ENCODE measurements at places on chromosomes 7 and 10.

GRCh38 chr7:54680377-54681005, 78.5 kb downstream of the SEC61G start:
- H3K4me1 ChIP-seq, result no peaks in the 10 kb centered on the region
- H3K4me3 ChIP-seq, result no peak overlapping the region
- no peak overlapping the region for H3K27ac ChIP-seq

DNA sequence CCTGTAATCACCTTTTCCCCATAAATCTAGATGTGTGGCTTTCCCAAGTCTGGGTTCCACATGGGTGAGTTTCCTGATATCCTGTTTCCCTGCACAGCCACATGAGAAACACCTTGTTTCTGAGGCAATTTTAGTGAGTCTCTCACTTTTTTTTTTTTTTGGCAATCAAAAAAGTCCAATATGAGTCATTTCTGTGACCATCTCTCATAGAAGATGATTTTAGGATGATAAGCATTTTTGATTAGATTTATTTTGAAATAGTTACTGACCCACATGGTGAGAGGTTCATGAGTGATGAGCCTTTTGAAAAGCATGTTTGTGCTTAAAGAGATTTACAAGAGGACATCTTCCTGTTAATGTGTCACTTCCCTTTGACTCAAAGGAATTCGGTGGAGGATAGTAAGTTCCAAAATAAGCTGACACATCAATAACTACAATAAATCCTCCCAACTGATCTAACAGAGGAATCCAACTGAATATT, 464.0 kb downstream of the INHBA start:
- no peaks in the 10 kb centered on the region for H3K4me1 ChIP-seq
- no peak overlapping the region for H3K4me3 ChIP-seq
- no peaks in the 10 kb centered on the region for H3K36me3 ChIP-seq
- no peaks in the 10 kb centered on the region for H3K27me3 ChIP-seq
- no peak for ATAC-seq

GRCh38 chr7:111942450-111943081, 263.6 kb downstream of the DOCK4 start:
- H3K27me3 ChIP-seq, result no peaks in the 10 kb centered on the region
- ATAC-seq, result no peak
- no peak overlapping the region for H3K4me3 ChIP-seq
- no peaks in the 10 kb centered on the region for H3K36me3 ChIP-seq
- H3K4me1 ChIP-seq, result no peaks in the 10 kb centered on the region

DNA sequence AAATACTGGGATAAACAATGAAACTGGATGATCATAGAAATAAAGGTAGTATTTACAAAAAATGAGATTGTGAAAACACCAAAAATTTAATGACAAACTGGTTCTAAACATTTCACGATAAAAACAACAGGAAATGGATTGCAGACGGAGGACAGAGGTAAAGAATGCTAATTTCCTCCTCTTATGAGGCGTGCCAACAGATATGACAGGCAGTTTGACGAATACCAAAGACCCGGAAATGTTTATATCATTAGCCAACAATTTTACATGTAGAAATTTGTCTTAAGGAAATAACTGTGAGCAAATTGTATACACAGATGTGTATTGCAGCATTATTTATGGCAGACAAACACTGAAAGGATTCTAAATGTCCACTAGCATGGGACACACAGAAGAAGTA, 162.0 kb upstream of the MGMT start:
- no peak overlapping the region for H3K27ac ChIP-seq
- no peak for ATAC-seq
- H3K4me3 ChIP-seq, result no peak overlapping the region
- no peaks in the 10 kb centered on the region for H3K27me3 ChIP-seq

GRCh38 chr7:17661982-17662585, 278.2 kb downstream of the SNX13 start:
- no peak overlapping the region for H3K4me3 ChIP-seq
- no peak overlapping the region for H3K27ac ChIP-seq
- peaks cover 8% of the 10 kb centered on the region for H3K27me3 ChIP-seq
- H3K4me1 ChIP-seq, result no peaks in the 10 kb centered on the region

GRCh38 chr10:100148353-100149211, 37.2 kb downstream of the ERLIN1 start:
- peak; percentile 89 for ATAC-seq
- peak overlapping the region; percentile 52 for H3K27ac ChIP-seq

DNA sequence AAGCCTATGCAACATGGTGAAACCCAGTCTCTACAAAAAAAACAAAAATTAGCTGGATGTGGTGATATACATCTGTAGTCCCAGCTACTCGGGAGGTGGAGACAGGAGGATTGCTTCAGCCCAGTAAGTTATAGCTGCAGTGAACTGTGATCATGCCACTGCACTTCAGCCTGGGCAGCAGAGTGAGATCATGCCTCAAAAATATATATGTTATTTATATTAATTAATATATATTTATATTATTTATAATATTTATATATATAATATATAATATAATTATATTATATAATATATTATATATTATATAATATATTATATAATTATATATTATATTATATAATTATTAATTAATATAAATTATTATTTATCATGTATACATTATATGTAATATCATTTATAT, 1158.4 kb upstream of the AUTS2 start:
- H3K27me3 ChIP-seq, result no peaks in the 10 kb centered on the region
- no peaks in the 10 kb centered on the region for H3K4me1 ChIP-seq
- no peak overlapping the region for H3K4me3 ChIP-seq
- no peak for ATAC-seq
- H3K27ac ChIP-seq, result no peak overlapping the region

Data from stimulated activated memory B cell treated with anti-CD40 and anti-IgM and Interleukin-4, amounts not matched to agents 10 μg/mL and 1 μg/mL and 100 μg/mL, for 72 hours (primary cell).